Activated CD4-positive, alpha-beta T cell treated with anti-CD3 and anti-CD28 coated beads, Interleukin-2, amount 50 U/mL, for 1 hour (primary cell): ENCODE measurements at places on chromosomes 2 and 18.

- no peak for DNase-seq
These were observed 56.3 kb upstream of the UBXN4 start for GRCh38 chr2:135685361-135685760.

- DNase-seq = no peak
These were observed 54.5 kb downstream of the SKA1 start for GRCh38 chr18:50429207-50429948.

GRCh38 chr2:111041398-111042202, 79.1 kb upstream of the BCL2L11 start:
- no peak for DNase-seq

GRCh38 chr2:64015898-64016297, 3.3 kb downstream of the VPS54 start:
- no peak for DNase-seq

GRCh38 chr2:173657996-173658717, 303.5 kb downstream of the CDCA7 start:
- no peak for DNase-seq

GRCh38 chr2:134717286-134718022, 1.3 kb downstream of the TMEM163 start:
- DNase-seq = no peak

GRCh38 chr18:63970809-63971205, 926 bp downstream of the SERPINB8 start:
- DNase-seq = no peak

DNA sequence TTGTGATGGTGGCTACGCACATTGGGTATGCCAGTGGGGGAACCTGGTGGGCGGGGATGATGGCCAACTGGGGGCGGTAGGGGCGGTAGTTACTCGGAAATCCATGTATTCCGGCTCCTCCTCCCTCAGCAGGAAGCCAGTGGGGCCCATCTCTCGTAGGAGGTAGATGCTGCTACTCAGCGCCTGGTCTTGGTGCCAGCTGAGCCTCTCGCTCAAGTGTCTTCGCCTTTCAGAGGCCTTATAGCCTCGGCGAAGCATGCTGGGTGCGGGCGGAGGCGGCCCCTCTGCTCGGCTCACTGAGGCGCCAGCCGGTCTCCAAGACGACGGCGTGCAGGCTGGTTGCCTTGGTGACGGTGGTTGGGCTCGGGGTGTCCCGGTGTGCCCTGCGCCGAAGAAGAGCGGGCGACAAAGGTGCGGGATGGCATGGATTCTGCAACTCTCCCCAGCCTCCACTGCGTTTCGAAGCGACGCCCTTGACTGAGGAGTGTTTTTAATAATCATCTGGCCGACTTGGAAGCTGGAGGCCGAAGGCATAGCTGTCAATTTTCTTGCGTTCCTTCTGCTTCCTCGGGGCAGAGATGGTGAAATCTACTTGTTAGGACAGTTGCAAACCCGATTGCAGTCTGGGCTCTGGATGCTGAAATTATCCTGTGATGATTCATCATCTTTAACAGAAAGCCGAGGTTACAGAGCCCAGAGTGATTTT, at the start of gene ZSWIM2:
ZSWIM2 (minus strand) TSS at position 298 of the 706 bp plus-strand sequence; CDS start at position 258, 40 bp downstream.
- no peak for DNase-seq

DNA sequence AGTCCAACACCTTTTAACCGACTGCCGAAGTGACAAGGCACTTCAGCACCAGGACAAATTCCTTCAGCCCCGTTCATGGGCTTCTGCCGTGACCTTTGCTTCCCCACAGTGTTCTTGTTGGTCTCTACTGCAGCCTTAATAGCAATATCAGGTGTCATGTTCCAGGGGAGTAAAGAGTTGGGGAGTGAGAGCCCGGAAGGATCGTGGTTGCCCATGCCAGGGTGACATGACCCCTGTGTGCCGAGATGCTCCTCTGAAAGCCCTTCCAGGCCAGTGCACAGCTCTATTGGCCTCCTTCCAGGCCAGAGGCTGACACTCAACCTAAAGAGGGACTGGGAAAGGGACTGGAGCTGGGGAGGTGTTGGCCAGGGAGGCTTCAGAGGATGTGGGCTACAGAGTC, 279.2 kb downstream of the CYRIA start:
- DNase-seq = no peak

GRCh38 chr2:25822190-25823117, 55.8 kb downstream of the ASXL2 start:
- peak; percentile 63 for DNase-seq

- DNase-seq = no peak
These were observed 62.5 kb downstream of the ONECUT2 start for GRCh38 chr18:57497372-57498294.

GRCh38 chr2:70519453-70519852, 34.2 kb downstream of the TGFA start:
- no peak for DNase-seq

DNA sequence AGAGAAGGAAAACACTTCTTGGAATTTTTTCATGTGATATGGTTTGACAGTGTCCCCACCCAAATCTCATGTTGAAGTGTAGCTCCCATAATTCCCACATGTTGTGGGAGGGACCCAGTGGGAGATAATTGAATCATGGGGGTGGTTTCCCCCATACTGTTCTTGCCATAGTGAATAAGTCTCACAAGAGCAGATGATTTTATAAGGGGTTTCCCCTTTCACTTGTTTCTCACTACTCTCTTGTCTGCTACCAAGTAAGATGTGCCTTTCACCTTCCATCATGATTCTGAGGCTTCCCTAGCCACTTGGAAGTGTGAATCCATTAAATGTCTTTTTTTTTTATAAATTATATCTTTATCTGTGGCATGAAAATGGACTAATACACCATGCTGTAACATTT, 250.7 kb downstream of the LPIN1 start:
- no peak for DNase-seq

DNA sequence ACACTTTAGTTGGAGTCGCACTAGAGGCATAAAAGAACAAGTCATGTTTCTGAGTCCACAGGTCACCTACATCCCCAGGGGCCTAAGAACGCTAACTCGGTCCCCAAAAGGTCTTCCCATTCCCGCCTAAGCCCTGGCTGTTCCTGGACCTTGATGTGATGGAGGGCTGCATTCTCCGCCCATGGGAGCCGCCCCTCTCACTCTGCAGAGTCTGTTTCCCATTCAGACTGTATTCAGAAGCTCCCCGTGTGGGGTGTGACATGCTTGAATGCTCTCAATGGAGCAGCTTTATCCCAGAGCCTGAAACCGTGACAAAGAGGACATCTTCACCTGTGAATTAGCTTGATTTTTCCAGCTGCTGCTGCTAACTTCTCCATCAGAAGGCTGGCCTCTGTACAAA, 319.0 kb upstream of the KLHL29 start:
- DNase-seq = no peak

GRCh38 chr2:187446711-187447110, 1.3 kb downstream of the CALCRL start:
- DNase-seq = no peak

- no peak for DNase-seq
These were observed 27.6 kb upstream of the MYO1B start for GRCh38 chr2:191217580-191217979.

DNA sequence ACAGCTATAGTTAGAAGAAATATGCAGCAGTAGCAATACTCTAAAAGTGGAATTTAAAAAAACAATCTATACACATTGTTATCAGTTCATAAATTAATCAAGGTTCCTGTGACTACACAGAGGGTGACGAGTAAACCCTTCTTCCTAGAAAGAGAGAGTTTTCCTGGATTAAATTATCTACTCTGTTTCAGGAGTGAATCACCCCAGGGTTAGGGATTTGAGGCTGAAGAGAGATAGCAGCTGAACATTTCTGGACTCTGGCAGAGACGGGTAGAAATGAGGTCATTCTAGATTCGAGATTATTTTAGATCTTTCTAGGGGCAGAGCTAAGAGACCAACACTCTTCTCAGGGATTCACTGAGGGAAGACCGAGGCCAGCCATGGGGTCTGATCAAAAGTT, 38.8 kb upstream of the PMAIP1 start:
- DNase-seq = no peak

DNA sequence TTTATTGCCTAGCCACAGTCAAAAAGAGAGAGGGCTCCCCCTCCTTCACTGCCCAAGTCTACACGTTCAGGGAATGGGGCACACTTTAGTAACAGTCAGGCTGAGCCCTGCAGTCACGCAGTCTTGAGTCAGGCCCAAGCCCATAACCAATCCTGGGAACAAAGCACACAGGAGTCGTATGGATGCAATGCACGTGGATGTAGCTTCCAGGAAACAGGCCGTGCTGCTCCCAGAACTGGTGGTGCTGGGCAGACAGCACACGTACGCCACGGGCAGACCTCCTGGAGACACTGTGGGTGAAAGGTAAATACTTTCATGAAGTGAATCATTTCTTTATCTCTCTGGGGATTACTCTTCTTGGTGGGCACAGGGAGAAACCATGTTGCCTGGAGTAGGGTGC, 30.0 kb upstream of the MBP start:
- no peak for DNase-seq

- no peak for DNase-seq
These were observed 11.7 kb downstream of the CAPN14 start for GRCh38 chr2:31205613-31206012.

DNA sequence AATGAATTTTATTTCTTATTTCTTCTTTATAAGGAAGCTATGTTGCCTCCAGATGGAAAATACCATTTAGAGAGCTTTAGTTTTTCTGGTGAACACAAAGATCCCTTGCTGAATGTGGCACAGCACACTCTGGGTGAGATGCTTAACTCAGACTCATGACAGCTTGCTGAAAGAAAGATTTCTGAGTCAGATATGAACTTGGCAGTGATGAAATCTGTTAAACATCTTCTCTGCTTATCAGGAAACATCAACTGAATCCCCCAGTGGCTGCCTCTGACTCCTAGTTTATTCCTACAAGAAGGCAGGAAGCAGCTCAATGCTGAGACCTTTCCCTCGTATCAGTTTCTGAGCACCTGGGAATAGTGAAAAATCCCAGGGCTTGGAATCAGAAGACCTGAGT, 162.8 kb downstream of the OSR1 start:
- DNase-seq = no peak

DNA sequence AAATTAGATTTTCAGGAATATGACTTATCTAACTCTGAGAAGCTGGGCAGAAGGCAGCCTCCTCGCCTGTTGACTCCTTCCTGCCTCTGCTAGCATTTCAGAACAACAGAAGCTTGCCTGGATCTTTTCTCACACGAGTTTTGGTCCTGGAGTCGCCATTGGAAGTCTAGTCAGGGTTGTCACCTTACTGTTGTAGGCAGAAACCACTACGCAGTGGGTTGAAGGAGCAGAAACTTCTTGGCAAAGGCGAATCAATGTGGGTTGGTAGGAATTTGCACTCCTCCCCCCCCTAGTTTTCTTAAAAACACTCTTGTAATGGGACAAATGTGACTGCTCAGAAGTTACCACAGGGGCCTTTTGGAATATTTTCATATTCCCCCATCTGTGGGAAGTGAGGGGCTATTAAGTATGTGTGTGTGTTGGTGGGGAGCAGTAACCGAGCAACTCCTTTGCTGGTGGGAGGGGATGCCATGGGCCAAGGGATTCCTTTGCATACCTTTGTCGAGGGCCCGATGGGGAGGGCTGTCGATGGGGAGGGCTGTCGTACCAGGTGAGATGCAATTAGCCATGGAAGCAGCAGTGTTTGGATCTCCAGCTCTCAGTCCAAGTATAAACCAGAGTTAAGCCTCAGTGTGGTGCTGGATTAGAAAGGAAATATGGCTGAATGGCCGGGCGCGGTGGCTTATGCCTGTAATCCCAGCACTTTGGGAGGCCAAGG, 117.4 kb downstream of the FMNL2 start:
- DNase-seq = no peak

- DNase-seq = no peak
These were observed 37.2 kb upstream of the SNED1 start for GRCh38 chr2:240960971-240961876.

DNA sequence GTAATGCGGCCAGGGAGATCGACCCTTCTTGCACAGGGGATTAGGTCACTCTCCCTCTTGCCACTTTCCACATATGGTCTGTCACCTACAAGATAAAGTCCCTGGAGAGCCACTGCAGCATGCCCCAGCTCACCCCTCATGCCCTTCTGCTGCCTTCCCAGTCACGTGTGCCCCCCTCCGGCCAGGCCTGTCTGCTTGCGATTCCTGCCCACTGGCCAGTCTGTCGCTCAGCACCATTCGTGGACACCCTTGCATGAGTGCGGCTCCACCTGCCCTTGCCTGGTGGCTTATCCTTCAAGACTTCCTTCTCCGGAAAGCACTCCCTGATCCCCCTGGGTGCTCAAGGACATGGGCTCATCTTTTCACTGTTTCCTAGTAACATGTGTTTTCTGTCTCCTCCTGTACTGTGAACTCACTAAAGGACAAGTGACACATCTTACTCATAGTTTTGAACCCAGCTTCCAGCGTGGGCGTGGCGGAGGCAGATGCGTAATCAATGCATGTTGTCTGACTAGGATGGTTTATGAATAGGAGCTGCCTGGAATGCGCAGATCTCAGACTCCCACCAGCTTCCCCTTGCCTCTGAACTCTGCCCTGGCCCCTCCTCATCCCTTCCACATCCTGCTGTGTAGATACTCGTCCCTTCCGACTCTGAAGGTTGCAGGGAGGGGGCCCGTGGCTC, 7.8 kb upstream of the NT5DC4 start:
- no peak for DNase-seq

DNA sequence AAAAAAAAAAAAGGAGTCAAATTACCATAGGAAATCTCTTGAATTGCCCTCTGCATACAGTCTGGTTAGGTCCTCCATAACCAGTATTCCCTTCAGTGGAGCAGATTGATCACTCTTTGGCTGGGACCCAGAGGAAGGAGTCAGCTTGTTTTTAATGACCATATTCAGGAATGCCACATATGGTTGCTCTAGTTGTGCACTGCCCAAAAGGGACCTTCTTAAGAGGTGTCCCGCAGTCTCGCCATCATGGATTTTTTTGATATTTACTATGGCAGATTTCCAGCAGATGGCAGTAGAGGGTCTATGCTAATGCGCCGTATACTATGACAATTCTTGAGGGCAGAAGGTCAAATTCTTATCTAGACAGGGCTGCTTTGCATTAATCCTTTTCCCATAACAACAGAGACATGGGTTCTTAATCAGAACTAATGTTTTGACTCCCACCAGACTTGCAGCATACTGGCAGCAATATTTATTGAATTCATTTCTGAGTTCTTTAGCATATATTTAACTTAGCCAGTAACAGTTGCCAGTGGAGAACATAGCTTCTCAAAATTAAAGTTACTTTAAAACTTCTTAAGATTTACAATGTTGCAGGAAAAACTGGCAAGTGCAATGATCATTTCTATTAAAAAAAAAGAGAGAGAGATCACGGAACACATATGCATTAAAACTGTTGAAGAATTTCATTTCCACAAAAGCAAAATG, 31.8 kb upstream of the INPP4A start:
- peak; percentile 40 for DNase-seq

GRCh38 chr18:9719421-9719981, 11.4 kb downstream of the RAB31 start:
- DNase-seq = no peak

- no peak for DNase-seq
These were observed 23.6 kb upstream of the DOCK10 start for GRCh38 chr2:225065882-225066281.

- DNase-seq = no peak
These were observed 100.4 kb upstream of the SMAD2 start for GRCh38 chr18:48030616-48031480.
